NCI-H1436 treated with DMSO at 0.1 percent for 48 hours (cell line): ENCODE measurements at places on chromosomes 13 and 19.

GRCh38 chr13:110187641-110188161, 119.3 kb downstream of the COL4A1 start:
- DNase-seq, result no peak

DNA sequence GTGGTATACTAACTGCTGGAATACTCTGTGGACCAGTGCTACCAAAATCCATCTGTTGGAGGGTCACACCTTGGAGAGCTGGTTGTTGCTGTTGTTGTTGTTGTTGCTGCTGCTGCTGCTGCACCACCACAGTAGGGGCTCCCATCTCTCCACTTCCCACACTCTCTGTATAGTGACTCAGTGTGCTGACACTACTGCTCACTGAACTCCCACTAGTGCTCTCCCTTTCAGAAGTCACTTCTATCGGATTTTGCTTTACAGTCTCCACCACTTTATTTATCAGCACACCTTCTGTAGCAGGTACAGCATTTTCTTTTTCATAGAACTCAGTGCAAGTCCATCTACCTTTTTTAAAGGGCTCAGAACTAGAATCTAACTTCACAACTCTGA, 1.7 kb downstream of the TSC22D1 start:
- DNase-seq, result no peak

DNA sequence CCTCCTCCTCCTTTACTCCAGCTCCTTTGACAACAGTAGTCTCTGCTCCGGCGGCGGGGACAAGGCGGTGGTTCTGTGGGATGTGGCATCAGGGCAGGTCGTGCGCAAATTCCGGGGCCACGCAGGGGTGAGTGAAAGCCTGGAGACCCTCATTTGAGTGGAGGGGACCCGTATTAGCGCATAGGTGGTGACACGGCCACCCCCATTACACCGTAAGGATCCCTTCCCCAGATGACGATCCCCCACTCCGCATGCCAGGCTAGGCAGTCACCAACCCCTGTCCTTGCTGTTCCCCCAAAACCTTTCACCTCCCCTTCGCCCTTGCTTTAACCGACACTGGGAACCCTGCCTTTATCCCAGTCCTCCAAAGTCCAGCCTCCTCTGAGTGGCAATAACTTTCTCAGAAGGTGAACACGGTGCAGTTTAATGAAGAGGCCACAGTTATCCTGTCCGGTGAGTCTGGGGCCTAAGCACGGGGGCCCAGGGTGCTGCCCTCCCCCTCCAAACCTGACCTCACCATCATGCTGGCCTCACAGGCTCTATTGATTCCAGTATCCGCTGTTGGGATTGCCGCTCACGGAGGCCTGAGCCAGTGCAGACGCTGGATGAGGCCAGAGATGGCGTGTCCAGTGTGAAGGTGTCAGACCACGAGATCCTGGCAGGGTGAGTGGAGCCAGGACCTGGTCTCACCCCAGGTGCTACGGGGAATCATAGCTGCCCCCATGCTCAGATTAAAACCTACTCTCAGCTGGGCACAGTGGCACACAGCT, 3.7 kb downstream of the WDR83 start:
- DNase-seq, result no peak

DNA sequence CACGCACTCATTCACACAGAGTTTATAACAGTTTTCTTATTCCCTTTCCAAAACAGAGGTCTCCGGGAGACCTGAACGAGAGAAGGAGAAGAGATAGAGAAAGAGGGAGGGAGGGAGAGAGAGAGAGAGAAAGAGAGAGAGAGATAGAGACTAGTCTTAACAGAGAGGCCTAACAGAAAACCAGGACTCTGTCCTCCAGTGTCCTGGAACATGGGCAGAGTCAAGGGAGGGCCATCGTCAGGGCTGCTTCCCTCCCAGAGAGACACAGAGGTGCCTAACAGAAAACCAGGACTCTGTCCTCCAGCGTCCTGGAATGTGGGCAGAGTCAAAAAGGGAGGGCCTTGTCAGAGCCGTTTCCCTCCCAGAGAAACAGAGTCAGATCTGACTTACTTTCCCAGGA, 78.7 kb downstream of the WTIP start:
- DNase-seq, result no peak

GRCh38 chr13:37369616-37370015, 229.0 kb downstream of the POSTN start:
- no peak for DNase-seq

DNA sequence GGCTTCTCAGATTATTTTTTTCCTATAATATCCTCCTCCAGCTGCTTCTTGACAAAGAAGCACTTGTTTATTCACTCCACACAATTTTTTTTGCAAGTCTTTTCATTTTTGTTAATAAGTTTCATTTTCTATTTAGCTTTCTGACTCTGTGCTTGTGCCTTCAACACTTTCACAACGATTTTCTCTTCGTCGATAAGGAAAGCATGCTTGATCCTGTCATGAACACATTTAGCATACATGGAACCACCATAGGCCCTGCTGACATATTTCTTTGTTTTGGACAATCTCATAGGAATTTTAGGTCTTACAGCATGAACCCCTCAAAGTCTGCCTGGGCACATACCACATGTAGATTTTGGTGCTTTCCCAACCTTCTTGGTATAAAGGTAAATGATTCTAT, 346.0 kb downstream of the KCNRG start:
- no peak for DNase-seq

GRCh38 chr13:41304551-41304950, 6.5 kb upstream of the NAA16 start:
- no peak for DNase-seq

GRCh38 chr19:48044561-48044960, 682 bp upstream of the CABP5 start:
- no peak for DNase-seq

DNA sequence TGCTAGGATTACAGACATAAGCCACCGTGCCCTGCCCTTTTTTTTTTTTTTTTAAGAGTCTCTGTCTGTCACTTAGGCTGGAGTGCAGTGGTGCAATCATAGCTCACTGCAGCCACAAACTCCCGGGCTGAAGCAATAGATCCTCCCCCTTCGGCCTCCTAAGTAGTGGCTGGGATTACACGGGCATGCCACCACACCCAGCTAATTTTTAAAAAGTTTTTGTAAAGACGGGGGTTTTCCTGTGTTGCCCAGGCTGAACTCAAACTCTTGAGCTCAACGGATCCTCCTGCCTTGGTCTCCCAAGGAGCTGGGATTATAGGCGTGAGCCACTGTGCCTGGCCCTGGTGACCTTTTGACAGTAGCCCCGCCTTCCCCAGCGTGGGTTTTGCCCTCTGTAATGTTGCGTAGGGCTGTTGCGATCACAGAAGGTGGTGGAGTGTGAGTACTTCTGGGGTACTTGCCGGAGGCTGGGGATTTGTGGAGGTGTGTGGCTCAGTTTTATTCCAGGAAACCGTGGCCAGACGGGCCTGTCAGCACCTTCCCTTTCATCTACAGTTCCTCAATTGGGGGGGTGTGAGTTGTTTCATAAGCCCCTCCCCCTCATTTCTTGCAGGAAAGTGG, 11.6 kb upstream of the RETN start:
- no peak for DNase-seq

DNA sequence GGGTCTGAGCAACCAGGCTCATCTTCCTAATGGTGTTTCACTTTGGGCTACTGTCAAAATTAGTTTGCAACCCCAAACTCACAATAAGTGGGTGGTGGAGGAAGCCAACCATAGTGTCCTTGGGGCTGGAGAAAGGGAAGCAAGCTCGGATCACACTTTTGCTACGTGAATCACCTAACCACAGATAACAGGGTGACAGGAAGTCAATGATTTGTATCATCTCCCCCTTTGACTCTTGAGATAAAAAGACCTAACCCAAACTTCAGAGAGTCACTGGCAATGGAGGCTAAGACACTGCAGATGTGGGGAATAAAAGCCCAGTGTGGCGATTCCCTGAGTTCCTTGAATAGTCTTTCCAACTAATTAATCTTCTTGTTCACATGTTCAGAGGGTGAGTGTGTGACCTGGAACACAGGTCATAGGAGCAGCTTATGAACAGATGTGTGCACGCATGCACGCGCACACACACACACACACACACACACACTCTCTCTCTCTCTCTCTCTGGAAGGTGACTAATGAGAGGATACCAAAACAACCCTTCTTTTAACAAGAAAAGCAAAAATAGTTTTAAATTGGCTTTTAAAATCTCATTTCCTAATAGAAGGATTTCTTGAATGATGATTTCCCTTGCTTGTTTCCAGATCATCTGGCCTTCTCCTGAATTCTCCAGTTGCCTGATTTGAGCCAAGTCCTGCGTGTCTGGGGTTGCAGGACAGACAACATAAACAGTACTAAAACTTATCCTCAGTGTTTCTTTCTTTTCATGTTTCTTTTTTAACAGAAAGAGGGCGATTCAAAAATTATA, 21.2 kb upstream of the DOCK9 start:
- no peak for DNase-seq

- DNase-seq, result no peak
These were observed 202.0 kb downstream of the ENOX1 start for GRCh38 chr13:43584751-43585150.

- no peak for DNase-seq
These were observed 102.2 kb upstream of the MBNL2 start for GRCh38 chr13:97119943-97120342.
